ENCODE measurements at places on chromosomes 4 and X. TPM values are rescaled to one million over a fixed set of nuclear protein-coding genes. Genes with fewer than 3 reads are reported as not detected.

GRCh38 chr4:109218288-109218687 lies 84.2 kb downstream of the COL25A1 start:
- DNase-seq, result no peak

DNA sequence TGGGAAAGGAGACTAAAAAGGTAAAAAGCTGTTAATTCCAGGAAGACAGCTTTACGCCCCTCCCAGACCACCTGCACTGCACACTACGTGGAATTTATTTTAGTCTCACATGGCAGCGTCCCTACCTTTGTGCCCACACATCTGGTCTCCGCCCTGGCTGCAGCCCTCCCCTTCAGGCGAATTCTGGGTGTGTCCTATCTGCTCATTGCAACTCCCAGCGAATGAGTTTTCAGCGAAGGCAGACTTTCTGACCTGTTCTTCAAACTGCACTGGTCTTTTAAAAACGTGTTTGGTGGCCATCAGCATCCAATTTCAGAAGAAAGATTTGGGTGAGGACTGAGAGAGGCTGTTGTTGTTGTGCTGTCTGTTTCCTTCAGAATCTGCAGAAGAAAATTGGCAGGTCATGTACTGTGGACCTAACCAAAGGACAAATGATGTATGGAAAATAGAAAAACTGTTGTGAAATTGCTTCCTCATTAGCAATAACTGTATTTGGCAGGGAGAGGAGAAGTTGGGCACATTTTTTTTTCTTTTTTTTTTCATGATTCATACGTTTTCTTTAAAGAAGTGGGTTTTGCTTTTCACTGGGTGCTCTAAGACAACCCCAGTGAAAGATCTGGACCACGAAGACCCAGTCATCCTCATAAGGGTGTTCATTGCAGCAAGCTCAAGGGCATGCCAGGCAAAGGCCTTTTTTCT lies 4.2 kb downstream of the TLR8 start:
- no peak for DNase-seq

DNA sequence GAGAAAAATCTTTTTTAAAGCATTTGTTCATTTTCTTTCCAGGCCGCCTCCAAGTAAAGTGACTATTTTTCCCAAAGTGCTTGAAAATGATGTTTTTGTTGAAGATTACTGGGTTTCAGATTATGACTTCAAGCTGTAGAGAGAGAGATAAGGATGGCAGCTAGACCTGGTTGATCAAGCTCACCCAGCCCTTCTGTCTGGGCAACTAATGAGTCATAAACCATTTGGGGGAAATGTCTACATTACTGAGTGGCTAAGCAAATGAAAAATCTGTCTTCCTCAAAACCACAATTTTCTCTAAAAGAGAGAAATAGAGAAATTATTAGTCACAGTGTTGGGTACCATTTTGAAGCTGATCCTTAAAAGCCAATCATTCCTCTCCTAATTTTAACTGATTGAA lies 355.4 kb upstream of the CPEB2 start:
- no peak for DNase-seq

DNA sequence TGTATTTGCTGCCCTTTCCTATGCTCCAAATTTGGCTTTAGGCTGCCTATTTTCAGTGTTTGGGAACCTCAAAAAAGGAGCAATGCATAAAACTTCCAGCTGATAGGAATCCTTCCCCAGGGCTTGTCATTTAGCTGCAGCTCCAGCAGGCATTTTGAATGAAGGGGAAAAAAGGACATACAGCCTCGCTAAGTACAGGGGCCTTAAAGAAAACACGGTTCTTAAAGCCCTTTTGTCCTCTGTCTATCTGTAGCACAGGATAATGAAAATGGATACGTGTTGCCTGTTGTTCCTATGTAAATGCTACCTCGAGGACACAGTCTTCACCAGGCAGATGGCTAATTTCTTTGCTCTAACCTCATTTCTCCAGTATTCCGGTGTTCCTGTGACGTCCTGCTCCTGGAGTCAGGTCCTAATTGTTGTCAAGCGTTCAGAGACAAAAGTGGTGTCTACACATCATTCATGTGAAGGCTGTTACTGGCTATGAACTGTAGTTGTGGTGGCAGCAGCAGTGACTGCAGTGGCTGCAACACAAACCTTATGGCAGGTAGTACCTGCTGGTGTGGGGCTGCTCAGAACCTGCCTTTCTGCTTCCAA lies 117.4 kb downstream of the MGST2 start:
- DNase-seq, result no peak

COX18 gene
- 23.0 TPM for total RNA-seq

DMRTC1B gene
- total RNA-seq, result not detected

DNA sequence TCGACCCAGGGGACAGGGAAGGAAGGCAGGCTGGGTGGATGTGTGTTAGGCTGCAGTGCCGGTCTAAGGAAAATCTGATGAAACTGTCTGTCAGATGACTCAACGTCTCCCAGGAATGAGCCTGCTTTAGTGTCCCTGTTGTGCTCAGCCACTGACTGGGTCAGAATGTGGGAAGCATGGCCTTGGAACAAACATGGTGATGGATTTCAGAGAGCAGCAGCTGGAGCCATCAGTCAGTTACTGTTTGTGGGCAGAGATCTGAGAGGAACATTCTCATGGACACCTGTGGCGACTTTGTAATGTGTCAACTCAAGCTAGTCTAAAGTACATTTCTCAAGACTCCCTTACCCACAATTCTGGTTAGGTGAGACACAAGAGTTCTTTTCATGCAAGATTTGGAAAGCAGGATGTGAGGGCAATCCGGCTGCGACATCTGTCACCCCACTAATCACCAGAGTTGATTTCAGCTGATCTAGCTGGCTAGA lies 63.2 kb downstream of the ANAPC10 start:
- no peak for DNase-seq

- no peak for DNase-seq
Measured at GRCh38 chr4:16884673-16885460, 13.6 kb downstream of the LDB2 start.

YY2 gene
- 0.94 TPM for total RNA-seq

DNA sequence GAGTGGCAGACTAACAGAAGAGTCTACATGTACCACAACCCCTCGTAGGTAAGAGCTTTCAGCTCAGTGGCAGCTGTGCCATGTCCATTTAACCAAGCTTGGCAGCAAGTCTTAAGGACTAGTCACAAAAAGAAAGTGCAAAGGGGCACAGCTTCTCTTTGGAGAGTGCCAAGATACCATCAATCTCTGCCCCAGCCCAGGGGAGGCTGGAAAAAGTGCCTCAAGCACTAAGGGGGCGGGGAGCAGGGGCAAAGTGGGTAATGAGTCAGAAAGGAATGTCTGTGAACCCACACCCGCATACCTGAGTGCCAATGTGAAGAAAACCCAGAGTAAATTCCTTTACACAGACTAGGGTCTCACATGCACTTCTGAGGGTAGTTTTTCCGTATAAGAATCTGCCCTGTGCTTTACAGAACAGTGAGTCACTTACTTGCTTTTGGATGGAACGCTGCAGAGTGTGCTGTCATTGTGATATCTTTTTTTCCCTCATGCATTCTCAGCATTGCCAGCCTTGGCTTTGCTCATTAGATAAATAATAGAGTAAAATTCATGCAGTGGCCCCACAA lies 219.8 kb downstream of the ZNF674 start:
- DNase-seq, result peak; percentile 58

GRCh38 chrX:86383681-86384540 lies 235.7 kb downstream of the DACH2 start:
- DNase-seq, result no peak

ARHGAP36 gene
- total RNA-seq, result not detected

- no peak for DNase-seq
Measured at GRCh38 chrX:147602176-147602696, 309.5 kb upstream of the FMR1 start.

NRK gene
- 0.03 TPM for total RNA-seq

GRPR gene
- not detected for total RNA-seq

GRCh38 chr4:134326866-134327265 lies 125.3 kb upstream of the PABPC4L start:
- no peak for DNase-seq

DNA sequence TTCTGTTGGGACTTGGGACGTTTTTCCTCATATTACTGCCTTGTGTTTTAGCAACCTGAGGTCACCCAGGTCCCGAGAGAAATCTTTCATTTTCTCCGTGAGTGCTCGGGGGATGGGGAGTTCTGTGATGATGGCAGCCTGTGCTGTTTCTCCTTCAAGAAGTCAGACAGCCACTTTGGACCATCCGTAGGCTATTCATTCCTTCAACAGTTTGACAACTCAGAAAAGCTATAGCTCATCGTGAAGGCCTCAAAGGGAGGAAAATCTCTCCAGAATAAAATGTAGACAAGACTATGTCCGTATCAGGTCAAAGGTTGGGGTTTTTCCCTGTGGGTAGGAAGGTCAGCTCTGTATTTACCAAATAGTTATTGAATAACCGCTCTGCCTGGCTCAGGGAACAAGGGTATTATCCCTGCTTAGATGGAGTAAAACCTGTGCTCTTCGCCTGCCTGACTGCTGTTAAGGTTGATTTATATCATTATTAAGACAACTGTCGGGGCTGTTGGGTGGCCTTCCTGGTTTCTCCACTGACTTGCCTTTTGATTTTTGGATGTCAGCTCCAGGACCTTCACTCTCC lies 36.6 kb downstream of the FAM114A1 start:
- no peak for DNase-seq

RAB33A gene
- total RNA-seq, result 13.6 TPM

MAML3 gene
- 1.0 TPM for total RNA-seq

DNA sequence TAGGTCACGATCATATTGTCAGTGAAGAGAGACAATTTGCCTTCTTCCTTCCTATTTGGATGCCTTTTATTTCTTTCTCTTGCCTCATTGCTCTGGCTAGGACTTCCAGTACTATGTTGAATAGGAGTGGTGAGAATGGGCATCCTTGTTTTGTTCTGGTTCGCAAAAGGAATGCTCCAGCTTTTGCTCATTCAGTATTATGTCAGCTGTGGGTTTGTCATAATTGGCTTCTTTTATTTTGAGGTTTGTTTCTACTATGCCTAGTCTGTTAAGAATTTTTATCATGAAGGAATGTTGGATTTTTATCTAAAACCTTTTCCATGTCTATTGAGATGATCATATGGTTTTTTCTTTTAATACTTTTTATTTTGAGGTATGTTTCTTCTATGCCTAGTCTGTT lies 152.3 kb upstream of the MAD2L1 start:
- DNase-seq, result no peak

- no peak for DNase-seq
Measured at GRCh38 chr4:110270492-110271197, 72.2 kb upstream of the ELOVL6 start.

GRCh38 chr4:179583221-179583620 lies 2141.0 kb upstream of the AGA start:
- DNase-seq, result no peak

DNA sequence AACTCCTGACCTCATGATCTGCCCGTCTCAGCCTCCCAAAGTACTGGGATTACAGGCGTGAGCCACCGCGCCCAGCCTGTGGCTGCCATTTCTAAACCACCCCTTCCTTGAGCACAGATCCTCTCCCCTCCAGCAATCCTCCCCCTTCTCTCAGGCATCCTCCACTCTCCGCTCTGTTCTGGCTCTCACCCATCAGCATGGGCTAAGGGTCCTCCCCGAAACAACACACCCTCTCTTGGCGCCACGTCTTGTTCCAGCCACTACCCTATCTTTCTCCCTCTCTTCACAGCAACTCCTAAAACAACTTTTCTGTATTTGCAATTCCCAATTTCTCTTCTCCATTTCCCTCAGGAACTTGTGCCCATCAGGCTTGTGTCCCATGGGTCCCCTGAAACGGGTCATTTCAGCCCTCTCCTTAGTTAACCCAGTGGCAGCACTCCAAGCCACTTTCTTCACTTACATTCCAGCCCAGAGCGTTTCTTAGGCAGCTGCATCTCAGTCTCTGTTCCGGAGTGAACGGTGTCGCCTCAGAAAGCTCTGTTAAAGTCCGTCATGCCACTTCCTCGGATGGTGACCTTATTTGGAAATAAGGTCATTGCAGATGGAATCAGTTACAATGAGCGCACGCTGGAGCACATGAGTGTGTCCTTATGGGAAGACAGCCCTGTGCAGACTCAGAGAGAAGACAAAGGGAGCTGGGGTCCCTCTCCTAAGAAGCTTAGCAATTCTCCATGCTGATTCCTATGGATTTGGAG lies 28.3 kb upstream of the CLDN24 start:
- DNase-seq, result no peak

CLNK gene
- total RNA-seq, result 0.11 TPM

MAGEA4 gene
- total RNA-seq, result not detected

- DNase-seq, result no peak
Measured at GRCh38 chrX:69060631-69061408, 104.4 kb downstream of the PJA1 start.

- DNase-seq, result no peak
Measured at GRCh38 chr4:11004818-11005217, 320.2 kb upstream of the CLNK start.

DNA sequence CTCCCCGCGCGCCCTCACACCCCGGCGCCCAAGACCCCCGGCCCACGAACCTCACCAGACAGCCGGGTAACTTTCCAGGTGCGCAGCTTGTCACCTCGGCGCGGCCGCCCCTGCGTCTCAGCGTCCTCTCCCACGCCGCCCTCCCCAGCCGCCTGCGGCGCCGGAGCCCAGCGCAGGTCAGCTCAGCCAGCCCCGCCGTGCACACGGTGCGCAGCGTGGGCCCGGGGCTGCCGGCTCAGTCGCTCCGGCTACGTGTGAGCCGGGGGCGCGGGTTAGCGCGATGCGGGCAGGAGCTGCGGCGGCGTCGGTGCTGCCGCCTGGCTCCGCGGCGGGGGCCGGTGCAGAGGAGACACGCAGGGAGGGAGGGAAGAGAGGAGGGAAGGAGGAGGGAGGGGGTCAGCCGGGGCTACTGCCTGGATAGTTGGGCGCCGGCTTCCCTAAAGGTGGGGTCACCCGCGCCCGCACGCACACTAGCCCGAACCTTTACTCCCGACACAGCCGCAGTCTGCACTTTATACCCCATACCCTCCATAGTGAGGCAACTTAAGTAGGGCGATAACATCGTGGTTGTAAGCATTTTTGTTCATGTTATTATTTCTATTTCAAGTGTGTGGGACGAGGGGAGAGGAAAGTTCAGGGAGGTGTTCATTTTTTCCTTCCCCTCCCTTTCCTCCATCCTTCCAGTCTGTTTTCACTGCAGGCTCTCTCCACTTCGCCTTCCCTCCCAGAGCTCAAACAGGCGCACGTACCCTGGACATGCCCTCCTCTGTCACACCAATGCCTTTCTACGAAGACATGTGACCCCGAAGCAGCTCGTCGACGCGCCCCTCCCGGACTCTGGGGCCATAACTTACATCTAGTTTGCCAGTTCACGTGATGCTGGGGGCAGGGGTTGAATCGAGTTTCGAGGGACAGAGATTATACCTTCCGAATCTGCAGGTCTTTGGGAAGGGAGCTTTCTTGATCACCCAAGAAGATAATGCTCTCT lies at the start of gene PRKG2:
PRKG2 (minus strand) TSS at position 342 of the 988 bp plus-strand sequence. CDS start 10,175 bp downstream, outside the sequence.
- no peak for DNase-seq

DNA sequence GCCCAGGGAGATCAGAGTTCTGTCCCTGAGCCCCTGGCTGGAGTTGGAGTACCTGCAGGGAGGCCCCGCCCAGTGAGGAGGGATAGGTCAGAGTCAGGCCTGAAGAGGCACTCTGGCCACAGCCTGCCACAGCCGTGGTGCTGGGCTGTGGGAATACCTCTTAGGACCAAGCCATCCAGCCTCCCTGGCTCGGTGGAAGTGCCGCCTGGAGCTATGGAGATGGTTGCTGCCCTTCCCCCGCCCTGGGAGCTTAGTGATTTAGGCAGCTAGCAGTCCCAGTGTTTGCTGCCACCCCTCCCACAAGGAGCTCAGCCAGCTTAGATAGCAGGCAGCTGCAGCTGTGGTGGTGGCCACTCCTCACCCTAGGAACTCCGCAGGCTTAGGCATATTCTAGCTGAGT lies 446.3 kb upstream of the GNPDA2 start:
- no peak for DNase-seq

ENPP6 gene
- total RNA-seq, result not detected

GRCh38 chrX:72105436-72105835 lies 26.3 kb downstream of the RTL5 start:
- DNase-seq, result no peak

SOD3 gene
- not detected for total RNA-seq

GRCh38 chr4:68410643-68411042 lies 36.6 kb upstream of the TMPRSS11E start:
- DNase-seq, result no peak

All from activated T-cell treated with anti-CD3 and anti-CD28 coated beads, Interleukin-2, amount 50 U/mL, for 4 hours (primary cell).